ENCODE measurements at places on chromosomes 6 and 20.

DNA sequence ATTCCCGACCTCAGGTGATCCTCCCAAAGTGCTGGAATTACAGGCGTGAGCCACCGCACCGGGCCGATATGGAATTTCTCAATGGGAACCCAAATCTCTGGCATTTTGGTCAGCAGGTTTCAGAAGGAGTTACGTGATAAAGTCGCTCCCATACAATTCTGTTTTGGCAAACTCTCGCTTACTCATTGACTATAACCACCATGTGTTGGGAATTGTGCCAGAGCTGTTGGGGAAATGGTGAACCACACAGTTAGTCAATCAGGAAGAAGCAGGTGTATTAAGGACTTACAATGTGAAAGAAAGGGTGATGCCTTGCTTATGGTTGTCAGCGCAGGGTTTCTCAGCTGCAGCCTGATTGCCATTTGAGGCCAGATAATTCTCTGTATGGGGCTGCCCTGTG, 410.5 kb downstream of the QKI start:
- no peak for DNase-seq

GRCh38 chr6:70547905-70548304, 18.8 kb upstream of the SDHAF4 start:
- no peak for DNase-seq

DNA sequence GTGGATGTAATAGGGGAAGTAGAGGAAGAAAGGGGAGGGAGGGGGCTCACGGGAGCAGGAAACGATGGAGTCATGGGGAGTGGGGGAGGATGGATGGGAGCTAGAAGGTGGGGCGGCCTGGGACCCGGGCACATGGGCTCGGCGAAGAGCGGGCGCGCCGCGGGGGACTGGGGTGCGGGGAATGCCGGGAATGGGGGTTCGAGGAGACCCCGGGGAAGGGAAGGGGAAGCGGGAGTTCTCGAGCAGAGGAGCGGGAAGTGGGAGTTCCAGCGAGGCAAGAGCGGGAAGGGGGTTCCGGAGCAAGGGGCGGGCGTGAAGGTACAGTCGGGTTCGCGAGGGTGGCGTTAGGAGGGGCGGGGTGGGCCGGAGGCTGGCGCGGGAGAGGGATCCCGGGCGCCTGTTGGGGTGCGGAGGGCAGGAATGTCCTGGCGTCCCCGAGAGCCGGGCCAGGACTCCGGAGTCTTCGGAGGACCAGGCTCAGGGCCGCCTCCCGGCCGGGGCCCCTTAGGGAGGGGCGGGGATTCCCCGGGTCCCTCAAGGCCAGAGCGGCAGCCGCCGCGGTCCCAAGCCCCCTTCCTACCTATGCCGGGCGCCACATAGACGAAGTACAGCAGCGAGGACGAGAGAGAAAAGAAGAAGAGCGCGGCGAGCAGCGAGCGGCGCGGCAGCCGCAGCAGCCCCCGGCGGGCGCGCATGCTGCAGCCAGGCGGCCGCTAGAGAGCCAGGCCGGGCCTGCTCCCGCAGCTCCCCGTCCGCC, 504 bp downstream of the B4GALT5 start:
- DNase-seq = peak; percentile 70

DNA sequence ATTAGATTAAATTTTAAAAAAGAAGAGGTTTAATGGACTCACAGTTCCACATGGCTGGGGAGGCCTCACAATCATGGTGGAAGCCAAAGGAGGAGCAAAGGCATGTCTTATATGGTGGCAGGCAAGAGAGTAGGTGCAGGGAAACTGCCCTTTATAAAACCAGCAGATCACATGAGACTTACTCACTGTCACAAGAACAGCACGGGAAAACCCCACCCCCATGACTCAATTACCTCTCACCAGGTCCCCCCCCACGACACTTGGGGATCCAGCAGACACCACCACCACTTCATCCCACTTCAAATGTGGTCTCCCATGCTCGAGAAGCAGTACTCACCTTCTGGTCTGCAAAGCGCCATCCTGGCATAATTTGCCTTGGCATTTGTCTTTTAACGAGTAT, 24.6 kb downstream of the MTFR2 start:
- no peak for DNase-seq

GRCh38 chr6:134173936-134174671, 121.7 kb upstream of the SLC2A12 start:
- peak; percentile 79 for DNase-seq

DNA sequence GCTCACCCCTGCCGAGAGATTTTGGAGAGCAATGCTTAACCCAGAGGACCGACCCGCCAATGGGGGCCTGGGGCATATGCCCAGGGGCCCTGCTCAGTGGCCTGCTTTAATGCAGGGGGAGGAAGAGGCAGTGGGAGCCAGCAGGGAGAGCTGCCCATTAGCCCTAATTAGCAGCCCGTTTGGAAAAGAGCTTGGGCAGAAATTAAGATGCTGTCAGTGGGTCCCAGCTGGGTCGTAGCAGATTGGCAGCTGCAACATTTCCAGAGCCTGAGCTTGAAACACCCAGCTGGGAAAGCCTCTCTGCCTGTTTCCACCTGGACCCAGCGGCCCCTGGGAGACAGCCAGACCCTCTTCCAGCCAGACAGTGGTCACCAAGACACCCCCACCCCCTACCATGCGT, 39.5 kb downstream of the CD40 start:
- no peak for DNase-seq

- DNase-seq = peak; percentile 99
Observed at GRCh38 chr20:33568378-33568777, 78.5 kb downstream of the CBFA2T2 start.

GRCh38 chr6:7903673-7904072, 6.9 kb downstream of the TXNDC5 start:
- DNase-seq = no peak

DNA sequence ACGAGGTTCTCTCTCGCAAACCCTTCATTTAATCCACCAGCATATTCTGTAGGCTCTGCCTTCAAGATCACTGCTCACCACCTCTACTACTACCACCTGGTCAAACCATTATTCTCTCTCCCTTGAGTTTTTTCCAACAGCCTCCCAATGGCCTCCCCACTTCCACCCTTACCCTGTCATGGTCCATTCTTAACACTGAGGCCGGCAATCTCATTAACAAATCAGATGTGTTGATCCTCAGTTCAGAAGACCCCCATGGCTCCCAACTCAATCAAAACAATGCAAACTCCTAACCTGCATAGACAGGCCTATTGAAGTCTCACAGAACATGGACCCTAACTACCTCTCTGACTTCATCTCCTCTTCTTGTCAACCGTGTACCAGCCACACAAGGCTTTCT, 2.2 kb downstream of the AURKA start:
- DNase-seq = no peak

- DNase-seq = no peak
Observed at GRCh38 chr6:25165800-25166199, 113.4 kb upstream of the CARMIL1 start.

GRCh38 chr6:154268486-154268885, 88.1 kb downstream of the IPCEF1 start:
- no peak for DNase-seq

DNA sequence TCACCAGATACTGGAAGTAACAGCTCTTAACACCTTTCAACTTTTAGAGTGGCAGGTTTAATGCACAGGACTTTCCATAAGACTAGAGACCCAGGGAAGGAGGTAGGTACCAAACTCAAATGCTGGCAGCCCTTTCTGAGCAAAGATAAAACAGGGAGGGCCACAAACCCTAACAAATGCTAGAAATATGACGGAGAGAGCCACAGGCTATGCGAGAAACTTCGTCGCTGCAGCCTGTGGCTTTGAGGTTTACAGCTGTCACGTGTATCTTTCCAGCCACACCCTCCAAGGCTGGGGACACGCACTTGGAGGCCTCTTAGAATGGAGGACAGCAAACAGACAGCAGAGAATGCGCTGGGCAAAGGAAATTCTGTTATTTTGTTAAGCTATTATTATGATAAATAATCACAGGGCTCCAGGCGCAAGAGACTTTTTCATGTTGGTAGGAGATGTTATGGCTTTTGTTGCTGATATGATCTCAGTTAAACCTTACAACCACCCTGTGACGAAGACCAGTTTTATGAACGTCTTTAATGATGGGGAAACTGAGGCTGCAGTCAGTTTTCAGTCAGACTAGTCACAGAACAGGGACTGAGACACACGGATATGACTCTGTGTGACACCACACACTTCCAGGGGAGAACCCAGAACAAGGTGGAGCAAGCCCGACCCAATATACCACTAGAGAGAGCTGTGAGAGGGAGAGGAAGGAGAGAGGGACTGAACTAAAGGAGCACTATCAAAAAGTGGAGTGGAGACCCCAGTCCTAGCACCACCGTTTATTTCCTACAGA, 2.0 kb downstream of the TRAM2 start:
- no peak for DNase-seq

DNA sequence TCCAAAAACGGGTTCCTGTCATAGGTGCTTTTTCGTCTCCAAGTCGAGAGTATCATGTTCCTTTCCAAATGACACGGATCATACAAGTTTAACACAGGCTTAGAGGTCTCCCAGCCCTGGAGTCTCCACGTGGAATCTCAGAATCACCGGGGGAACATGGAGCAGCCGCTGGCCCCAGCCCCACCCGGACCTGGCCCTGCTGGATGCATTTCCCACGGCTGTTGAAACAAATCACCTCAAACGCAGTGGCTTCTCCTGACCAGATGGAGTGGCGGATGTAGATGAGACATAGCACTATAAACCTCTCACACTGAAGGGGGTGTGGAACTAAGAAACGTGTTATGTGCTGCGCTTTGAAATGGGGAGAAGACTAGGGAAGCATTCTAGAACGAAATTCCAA, 70.0 kb upstream of the FRMD1 start:
- DNase-seq = no peak

DNA sequence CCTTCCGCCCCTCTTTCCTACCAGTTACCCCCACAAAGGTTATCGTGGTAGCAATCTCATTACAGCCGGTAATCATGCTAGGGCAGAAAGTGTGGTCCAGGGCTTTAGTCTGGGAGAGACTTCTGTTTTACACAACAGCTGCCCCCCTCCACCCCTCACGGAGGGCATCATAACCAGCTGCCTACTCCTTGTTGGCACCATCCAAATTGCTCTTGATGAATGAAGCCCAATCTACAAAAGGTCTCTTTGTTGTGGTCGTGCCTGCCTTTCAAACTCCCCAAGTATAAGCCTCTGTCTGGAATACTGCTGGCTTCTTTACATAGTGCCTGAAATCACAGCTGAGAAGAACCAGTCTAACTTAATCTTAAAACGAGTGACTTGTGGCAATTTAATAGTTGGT, 157.9 kb downstream of the INSM1 start:
- DNase-seq = peak; percentile 31

DNA sequence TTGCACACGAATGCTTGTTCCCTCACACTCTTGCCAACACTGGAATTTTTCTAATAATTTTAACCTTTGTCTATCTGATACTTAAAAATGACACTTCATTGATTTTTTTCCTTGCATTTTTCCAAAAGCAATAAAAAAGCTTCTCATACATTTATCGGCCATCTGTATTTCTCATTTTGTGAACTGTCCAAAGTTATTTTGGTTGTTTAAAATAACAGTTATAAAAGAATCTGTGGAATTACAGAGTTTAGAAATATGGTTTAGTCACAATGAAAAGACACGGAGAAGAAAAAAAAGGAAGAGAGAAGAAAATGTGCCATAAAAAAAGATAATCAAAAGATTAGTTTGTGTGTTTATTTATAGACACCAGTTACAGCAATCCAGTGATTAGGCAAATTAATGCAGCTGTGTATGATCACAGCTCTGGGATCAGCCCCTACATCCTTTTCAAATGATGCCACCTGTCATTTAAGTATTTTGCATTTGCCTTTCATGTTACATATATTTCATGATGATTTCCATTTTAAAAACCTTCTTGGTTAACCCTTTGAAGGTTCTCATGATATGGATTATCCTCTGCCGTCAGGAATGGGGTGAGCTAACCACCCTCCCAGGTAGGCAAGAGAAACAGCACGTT, 171.7 kb downstream of the BACH2 start:
- no peak for DNase-seq

DNA sequence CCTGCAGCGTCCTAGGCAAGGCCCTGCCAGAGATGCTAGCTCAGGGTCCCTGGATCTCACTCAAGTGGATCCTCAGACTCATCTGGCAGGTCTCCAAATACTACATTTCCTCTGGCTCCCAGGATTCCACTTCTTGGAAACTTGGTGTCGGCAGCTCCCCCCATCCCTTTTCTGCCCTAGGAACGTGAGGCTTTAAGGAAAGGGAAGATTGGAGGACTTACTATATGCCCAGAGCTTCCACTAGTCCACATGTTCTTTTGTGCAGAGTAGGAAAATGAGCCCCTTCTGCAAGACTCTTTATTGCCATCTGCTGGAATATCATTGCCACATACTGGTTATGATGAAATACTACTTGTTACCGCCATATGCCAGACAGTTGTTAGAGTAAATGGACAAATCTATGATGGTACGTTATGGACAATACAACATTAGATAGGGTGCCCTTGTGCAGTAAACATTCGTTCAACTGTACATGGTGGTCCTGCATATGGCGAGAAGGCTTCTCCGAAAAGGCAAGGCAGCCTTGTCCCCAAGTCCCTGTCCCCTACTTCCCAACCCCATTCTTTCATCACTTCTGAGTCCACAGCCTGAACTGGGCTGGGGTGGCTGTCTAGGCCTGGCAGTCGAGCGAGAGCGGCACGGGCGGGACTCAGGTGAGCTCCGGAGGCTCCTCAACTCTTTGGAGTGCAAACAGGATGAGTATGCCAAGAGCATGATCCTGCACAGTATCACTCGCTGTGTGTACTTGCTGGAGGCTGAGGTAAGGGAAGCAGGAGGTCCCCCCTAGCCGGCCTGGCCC, 780 bp downstream of the ARMC12 start:
- peak; percentile 64 for DNase-seq

GRCh38 chr6:141309295-141309694, 823.4 kb upstream of the GJE1 start:
- DNase-seq = peak; percentile 4

- peak; percentile 27 for DNase-seq
Observed at GRCh38 chr20:24781418-24781980, 167.6 kb upstream of the CST7 start.

- DNase-seq = no peak
Observed at GRCh38 chr20:60812561-60812960, 439.5 kb upstream of the CDH4 start.

GRCh38 chr20:33209789-33210188, 7.4 kb upstream of the BPIFA3 start:
- no peak for DNase-seq

GRCh38 chr20:52422574-52423336, 231.2 kb upstream of the ZFP64 start:
- no peak for DNase-seq
